MG63 (cell line): ENCODE measurements at places on chromosomes 2 and 18.

- no peak for DNase-seq
These were observed 52.2 kb downstream of the MRPS9 start for GRCh38 chr2:105090091-105090490.

GRCh38 chr18:63233334-63233733, 86.2 kb downstream of the BCL2 start:
- no peak for DNase-seq

DNA sequence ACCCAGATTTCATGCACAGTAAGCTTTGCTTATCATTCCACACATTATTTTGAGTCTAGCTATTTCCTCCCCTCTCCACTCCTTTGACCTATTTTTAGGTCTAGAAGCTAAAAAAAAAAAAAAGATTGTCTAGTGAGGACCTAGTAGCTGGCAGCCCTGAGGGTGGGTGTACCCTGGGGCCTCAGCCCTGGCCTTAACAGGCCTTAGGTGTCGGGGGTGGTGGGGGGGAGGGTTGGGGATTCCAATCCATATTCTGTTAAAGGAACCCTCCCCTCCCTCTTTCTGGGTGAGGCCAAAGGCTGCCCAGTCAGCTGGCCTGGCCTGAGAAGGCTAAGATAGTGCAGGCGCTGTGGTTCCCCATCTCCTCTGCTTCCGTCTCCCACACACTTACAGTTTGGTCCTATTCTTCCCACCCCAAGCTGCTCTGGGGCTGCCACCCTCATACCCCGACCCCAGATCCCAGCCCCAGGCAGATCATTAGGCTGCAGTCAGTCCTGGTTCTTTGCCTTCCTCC, 65.5 kb upstream of the HK2 start:
- DNase-seq = no peak

- no peak for DNase-seq
These were observed 304.6 kb upstream of the LYPD1 start for GRCh38 chr2:132974467-132975095.

DNA sequence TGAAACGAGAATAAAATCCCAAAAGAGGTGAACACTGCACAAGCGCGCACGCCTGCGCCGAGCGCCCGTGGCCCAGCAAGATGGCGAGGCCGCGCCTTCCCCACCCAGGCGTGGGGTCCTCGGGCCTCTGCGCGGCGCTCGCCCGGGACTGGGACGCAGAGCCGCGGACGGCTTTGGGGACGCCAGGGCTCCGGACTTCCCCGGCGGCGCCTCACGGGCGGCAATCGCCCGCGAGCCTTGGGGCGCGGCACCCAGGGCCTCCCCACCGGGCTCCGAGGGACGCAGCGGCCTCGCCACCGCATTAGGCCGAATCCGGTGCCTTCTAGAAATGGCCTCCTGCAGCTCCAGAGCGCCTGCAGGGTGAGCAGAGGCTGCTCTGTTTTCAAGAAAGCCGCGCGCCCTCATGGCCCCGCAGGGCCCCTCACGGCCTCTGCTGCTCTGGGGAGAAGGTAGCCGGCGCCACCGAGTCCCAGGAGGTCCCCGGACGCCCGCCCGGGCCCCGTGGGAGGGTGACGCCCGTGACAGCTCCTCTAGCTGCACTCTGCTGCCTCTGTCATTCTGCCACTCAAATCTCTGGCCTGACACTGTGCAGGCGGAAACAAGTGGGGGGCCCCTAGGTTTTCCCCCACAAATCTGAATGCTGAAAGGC, 35.9 kb upstream of the POMC start:
- no peak for DNase-seq

- DNase-seq = no peak
These were observed 475 bp upstream of the TWIST2 start for GRCh38 chr2:238847419-238847801.
